ENCODE measurements at places on chromosomes 5 and 9.

- no peak for DNase-seq
Measured at GRCh38 chr5:154002093-154002492, 36.6 kb downstream of the FAM114A2 start.

DNA sequence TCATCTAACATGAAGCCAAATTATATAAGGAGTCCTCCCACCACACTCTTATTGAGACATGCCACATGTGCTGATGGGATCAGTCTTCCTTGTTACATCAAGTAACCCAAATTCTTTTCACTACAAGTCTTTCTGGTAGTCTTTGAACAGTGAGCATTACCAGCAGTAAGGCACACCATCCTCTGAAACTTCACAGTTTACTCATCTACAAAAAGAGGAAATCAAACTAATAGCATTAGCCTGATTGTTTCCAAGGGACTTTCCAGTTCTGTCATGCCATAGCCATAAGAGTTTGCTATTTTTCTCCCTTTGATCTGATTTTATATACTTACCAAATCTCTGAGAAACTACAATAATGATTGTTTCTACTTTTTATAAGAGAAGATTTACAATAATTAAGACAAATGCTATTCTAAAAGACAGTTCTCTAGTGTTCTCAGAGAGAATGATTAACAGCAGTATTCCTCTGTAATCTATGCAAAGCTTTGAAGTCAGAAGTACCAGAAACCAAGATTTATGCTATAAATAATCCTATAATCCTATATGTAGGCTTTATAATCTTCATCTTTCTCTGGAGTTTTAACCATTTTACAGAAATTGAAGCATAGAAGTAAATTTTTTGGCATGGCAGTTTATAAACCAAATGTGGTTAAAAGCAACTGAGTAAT is 166.2 kb upstream of the ACO1 start:
- DNase-seq, result no peak

GRCh38 chr5:172939611-172940267 is 19.5 kb upstream of the RPL26L1 start:
- DNase-seq, result no peak

GRCh38 chr5:40685976-40686486 is 6.3 kb downstream of the PTGER4 start:
- DNase-seq, result no peak

DNA sequence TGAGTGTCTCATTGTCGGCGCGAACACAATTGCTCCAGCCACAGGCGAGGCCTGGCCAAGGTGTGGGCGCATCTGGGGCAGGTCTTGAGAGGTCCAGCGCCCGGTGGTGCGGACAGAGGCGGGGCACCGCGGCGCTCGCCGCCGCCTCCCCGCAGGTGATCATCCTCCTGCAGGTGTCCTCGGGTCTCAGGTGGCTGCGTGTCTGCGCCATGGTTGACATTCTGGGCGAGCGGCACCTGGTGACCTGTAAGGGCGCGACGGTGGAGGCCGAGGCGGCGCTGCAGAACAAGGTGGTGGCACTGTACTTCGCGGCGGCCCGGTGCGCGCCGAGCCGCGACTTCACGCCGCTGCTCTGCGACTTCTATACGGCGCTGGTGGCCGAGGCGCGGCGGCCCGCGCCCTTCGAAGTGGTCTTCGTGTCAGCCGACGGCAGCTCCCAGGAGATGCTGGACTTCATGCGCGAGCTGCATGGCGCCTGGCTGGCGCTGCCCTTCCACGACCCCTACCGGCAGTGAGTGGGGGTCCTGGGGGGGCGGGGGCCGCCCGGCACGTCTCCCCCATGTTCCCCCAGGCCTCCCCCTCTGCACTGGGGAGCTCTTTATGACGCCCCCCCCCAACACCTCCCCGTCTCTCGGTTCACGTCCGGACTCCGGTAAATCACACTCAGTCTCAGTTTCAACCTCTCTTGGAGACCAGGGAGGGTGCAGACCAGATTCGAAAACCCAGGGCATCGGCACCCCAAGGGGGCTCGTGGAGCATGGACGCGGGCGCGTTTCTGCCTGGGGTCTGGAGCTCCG is 446 bp downstream of the NXNL2 start:
- DNase-seq, result no peak
